ENCODE measurements at places on chromosomes 5 and 9. TPM values are rescaled to one million over a fixed set of nuclear protein-coding genes. Genes with fewer than 3 reads are reported as not detected.

The PDE6A gene
- total RNA-seq: not detected

- no peaks in the 10 kb centered on the region for H3K27me3 ChIP-seq
- peaks cover 81% of the 10 kb centered on the region for H3K4me1 ChIP-seq
- DNase-seq: peak; percentile 25
Observed at GRCh38 chr5:75053304-75054133, 1.2 kb upstream of the GCNT4 start.

DNA sequence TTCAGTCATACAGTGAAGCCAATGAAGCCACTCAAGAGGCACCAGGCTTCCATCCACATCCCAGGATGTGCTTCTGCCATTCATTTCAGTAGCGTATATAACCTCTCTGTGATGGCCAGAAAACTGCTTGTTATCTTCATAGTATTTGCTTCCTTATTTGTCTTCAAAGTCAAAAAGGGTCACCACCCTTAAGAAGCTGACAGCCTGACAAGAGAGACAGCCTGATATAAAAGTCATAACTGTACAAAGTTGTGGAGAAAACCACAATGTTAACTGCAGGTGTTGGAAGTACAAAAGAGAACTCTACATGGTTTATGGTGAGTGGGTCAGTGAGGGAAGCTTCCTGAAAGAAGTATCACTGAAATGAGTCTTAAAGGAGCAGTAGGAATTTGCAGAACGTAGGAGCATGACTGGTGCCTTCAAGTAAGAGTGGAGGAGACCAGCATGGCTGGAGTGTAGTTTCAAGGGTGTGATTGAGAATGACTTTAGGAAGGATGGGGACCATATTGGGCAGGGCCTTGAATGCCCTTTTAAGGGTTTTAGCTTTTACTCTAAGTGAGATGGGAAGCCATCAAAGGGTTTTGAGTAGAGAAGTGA, 33.7 kb downstream of the NIM1K start:
- no peaks in the 10 kb centered on the region for H3K4me1 ChIP-seq
- DNase-seq: no peak
- H3K27ac ChIP-seq: no peak overlapping the region
- no peaks in the 10 kb centered on the region for H3K36me3 ChIP-seq

DNA sequence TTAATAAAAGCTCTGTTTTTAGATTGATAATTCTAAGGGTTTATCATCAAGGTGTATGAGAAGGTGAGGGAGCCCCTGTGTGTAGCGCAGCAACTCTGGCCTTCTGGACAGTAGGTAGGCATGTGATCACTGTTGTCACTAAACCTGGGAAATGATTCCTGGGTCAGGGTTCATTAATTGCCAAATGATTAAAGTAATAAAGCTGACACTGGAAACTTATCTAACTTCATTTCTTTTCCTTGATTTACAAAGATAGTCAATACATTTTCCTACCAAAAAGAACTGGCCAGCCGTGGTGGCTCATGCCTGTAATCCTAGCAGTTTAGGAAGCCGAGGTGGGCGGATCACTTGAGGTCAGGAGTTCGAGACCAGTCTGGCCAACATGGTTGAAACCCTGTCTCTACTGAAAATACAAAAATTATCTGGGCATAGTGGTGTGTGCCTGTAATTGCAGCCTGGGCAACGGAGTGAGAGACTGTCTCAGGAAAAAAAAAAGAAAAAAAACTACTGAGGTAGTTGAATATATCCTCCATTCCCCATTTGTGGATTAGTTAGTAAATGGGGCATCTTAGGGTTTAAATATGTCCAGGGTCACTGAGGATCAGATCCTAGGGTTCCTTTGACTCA, 2.4 kb downstream of the EHMT1 start:
- no peaks in the 10 kb centered on the region for H3K36me3 ChIP-seq
- H3K4me3 ChIP-seq: no peak overlapping the region
- no peaks in the 10 kb centered on the region for H3K27me3 ChIP-seq
- no peak for DNase-seq
- H3K27ac ChIP-seq: no peak overlapping the region
- peaks cover 40% of the 10 kb centered on the region for H3K4me1 ChIP-seq

DNA sequence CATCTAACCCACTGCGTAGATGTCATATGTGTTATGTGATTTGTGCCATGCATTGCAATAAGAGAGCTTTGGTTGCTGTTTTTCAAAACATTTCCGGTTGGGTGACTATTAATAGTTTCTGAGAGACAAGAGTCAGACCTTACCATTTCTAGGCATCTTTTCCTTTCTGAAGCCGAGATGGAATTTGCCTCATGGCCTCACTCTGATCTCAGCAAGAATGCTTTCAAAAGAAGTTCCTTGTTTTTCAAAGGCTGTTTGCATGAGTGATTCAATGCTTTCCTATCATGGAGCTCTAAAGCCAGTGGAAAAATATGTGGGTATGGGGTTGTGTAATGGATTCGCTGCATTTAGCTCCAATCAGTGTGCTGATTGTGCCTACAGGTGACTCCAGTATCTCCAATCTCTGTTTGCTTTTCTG, 203.1 kb upstream of the PPP1R2B start:
- H3K4me3 ChIP-seq: no peak overlapping the region
- H3K27ac ChIP-seq: no peak overlapping the region
- H3K4me1 ChIP-seq: no peaks in the 10 kb centered on the region
- no peak for DNase-seq

The ORM2 gene
- not detected for total RNA-seq

DNA sequence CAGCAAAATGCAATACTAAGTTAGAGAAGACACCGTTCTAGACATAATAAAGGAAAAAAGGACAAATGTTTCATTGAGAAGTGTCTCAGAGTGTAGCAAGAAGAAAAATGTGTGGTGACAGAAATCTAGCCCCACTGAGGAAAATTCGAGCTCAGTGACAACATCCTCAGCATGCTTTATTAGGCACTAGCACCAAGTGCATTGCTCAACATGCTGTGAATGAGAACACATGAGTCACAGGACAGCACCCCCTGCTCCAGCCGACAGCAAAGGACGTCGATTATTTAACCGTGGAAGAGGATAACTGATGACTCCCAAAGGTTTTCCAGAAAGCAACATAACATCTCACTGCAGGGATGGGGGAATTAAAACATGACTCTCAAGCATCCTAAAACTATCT, 182.7 kb downstream of the GNAQ start:
- H3K4me1 ChIP-seq: peaks cover 9% of the 10 kb centered on the region
- no peaks in the 10 kb centered on the region for H3K27me3 ChIP-seq
- no peak overlapping the region for H3K27ac ChIP-seq

The PKN3 gene
- total RNA-seq: 7.5 TPM

The ZNF79 gene
- total RNA-seq: 19.7 TPM

The RORB gene
- not detected for total RNA-seq

DNA sequence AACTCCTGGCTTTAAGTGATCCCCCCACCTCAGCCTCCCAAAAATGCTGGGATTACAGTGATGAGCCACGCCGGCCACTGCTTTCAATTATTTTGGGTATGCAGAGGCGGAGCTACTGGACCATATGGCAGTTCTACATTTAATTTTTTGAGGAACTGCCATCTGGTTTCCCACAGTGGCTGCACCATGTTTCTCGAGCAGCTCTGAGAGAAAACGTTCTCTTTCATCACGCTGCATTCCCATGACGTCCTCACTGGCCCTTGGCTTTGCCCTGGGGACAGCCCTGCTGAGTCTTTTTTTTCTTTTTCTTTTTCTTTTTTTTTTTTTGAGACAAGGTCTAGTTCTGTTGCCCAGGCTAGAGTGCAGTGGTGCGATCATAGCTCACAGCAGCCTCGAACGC, 35.5 kb upstream of the GRHPR start:
- no peaks in the 10 kb centered on the region for H3K27me3 ChIP-seq
- H3K36me3 ChIP-seq: no peaks in the 10 kb centered on the region
- no peak overlapping the region for H3K4me3 ChIP-seq
- DNase-seq: no peak

- no peaks in the 10 kb centered on the region for H3K27me3 ChIP-seq
- H3K4me3 ChIP-seq: no peak overlapping the region
- no peak overlapping the region for H3K27ac ChIP-seq
- no peaks in the 10 kb centered on the region for H3K4me1 ChIP-seq
- no peaks in the 10 kb centered on the region for H3K36me3 ChIP-seq
Observed at GRCh38 chr5:178469011-178469974, 120.9 kb downstream of the COL23A1 start.

- H3K36me3 ChIP-seq: no peaks in the 10 kb centered on the region
- H3K4me1 ChIP-seq: no peaks in the 10 kb centered on the region
- H3K27ac ChIP-seq: no peak overlapping the region
- no peaks in the 10 kb centered on the region for H3K27me3 ChIP-seq
Observed at GRCh38 chr5:60687927-60688720, 11.8 kb downstream of the DEPDC1B start.

GRCh38 chr5:151700296-151700695, 13.6 kb upstream of the SPARC start:
- H3K4me1 ChIP-seq: no peaks in the 10 kb centered on the region
- H3K27ac ChIP-seq: no peak overlapping the region
- DNase-seq: no peak
- no peaks in the 10 kb centered on the region for H3K36me3 ChIP-seq
- H3K4me3 ChIP-seq: no peak overlapping the region

The SCAMP1 gene
- 17.3 TPM for total RNA-seq

The WNK2 gene
- total RNA-seq: 0.55 TPM

The RNF180 gene
- not detected for total RNA-seq

The TMC1 gene
- total RNA-seq: not detected

The RANBP6 gene
- 21.0 TPM for total RNA-seq

- no peak overlapping the region for H3K27ac ChIP-seq
- DNase-seq: no peak
- H3K36me3 ChIP-seq: no peaks in the 10 kb centered on the region
- peaks cover 4% of the 10 kb centered on the region for H3K27me3 ChIP-seq
Observed at GRCh38 chr5:140083650-140084049, 30.3 kb upstream of the PURA start.

DNA sequence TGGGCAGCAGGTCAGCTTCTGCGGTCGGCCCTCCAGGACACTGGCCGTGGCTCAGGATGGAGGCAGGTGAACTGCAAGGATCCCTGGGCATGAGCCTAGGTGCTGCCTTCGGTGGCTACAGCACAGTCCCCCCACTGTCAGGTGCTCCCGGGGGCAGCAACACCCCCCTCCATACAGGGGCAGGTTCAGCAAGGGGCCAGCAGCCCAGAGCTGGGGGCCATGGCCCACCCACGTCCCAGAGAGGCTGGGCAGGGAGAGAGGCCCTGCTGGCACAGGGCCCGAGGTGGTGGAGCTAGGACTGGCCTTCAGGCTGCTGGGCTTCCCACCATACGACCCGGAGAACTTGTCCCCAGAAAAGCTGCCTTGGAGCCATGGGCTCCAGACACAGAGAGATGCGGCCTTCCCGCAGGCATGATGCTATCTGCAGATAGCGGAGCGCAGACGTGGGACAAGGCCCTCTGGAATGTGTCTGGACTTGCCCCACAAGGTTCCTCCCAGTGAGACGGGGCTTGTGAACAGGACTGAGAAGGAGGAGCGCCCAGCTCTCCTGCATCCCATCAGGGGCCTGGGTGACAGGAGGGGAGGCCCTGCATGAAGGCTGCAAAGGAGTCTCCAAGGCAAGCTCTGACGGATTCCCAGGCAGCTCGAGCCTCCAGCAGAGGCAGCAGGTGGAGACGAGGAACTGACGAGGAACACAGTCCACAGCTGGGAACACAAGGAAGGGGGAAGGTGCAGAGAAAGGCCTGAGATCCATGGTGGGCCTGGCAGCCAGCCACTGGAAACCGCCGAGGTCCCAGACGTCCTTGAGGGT, 111.1 kb downstream of the VAV2 start:
- no peak for DNase-seq
- H3K27me3 ChIP-seq: no peaks in the 10 kb centered on the region
- H3K4me3 ChIP-seq: no peak overlapping the region
- no peaks in the 10 kb centered on the region for H3K36me3 ChIP-seq
- no peaks in the 10 kb centered on the region for H3K4me1 ChIP-seq
- H3K27ac ChIP-seq: no peak overlapping the region

The KCNV2 gene
- not detected for total RNA-seq

The CDKN2B-AS1 gene
- total RNA-seq: 0.58 TPM

DNA sequence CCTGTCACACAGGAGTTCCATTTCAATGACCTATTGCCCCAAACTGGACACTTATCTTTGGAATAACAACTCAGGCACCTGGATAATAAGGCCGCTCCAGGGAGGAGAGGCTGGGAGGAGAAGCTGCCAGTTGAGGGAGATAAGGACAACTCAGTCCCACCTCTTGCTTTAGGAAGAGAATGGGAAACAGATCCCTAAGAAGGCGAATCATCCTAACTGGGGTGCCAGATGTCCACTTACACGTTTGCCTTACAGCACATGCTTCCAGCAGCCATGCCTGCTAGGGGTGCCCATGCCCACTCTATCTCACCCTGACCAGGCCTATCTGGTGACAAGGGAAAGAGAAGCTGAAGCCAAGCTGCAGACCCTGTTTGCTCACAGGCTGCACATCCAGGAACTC, 6.5 kb downstream of the HK3 start:
- no peaks in the 10 kb centered on the region for H3K36me3 ChIP-seq
- H3K4me3 ChIP-seq: no peak overlapping the region
- no peak overlapping the region for H3K27ac ChIP-seq
- no peaks in the 10 kb centered on the region for H3K4me1 ChIP-seq
- DNase-seq: no peak

The FBP2 gene
- total RNA-seq: not detected

GRCh38 chr9:22522206-22522740, 75.6 kb downstream of the DMRTA1 start:
- no peaks in the 10 kb centered on the region for H3K4me1 ChIP-seq
- H3K36me3 ChIP-seq: no peaks in the 10 kb centered on the region
- DNase-seq: no peak
- H3K27me3 ChIP-seq: no peaks in the 10 kb centered on the region

DNA sequence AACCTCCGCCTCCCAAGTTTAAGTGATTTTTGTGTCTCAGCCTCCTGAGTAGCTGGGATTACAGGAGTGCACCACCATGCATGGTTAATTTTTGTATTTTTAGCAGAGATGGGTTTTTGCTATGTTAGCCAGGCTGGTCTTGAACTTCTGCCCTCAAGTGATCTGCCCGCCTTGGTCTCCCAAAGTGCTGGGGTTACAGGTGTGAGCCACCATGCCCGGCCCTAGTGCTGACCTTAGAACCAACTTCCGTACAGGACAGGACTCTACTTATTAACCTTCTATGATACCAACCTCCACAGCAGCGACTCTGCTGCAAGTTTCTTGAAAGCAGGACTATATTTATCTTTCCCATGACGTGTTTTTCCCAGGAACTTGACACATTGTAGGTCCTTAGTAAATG, 176.9 kb downstream of the RGS3 start:
- H3K27ac ChIP-seq: no peak overlapping the region
- H3K36me3 ChIP-seq: no peaks in the 10 kb centered on the region
- H3K4me3 ChIP-seq: no peak overlapping the region
